GM12864 (cell line): ENCODE measurements at places on chromosomes 7 and 10.

- no peak for DNase-seq
Observed at GRCh38 chr10:118562851-118563250, 32.6 kb downstream of the PRLHR start.

DNA sequence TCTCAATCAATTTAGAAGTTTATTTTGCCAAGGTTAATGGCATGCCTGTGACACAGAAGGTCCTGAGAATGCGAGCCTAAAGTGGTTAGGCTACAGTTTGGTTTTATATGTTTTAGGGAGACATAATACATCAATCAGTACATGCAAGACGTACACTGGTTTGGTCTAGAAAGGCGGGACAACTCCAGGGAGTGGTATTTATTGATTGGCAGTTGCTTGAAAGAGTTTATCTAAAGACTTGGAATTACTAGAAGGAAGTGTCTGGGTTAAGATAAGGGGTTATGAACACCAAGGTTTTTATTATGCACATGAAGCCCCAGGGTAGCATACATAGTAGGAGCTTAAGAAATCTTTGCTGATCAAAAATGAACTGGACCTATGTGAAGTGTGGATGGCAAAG is 21.5 kb downstream of the NPVF start:
- no peak for DNase-seq

- DNase-seq: no peak
Observed at GRCh38 chr10:20406281-20407104, 490.6 kb downstream of the NEBL start.

- DNase-seq: no peak
Observed at GRCh38 chr7:116283595-116284204, 73.4 kb downstream of the TES start.

DNA sequence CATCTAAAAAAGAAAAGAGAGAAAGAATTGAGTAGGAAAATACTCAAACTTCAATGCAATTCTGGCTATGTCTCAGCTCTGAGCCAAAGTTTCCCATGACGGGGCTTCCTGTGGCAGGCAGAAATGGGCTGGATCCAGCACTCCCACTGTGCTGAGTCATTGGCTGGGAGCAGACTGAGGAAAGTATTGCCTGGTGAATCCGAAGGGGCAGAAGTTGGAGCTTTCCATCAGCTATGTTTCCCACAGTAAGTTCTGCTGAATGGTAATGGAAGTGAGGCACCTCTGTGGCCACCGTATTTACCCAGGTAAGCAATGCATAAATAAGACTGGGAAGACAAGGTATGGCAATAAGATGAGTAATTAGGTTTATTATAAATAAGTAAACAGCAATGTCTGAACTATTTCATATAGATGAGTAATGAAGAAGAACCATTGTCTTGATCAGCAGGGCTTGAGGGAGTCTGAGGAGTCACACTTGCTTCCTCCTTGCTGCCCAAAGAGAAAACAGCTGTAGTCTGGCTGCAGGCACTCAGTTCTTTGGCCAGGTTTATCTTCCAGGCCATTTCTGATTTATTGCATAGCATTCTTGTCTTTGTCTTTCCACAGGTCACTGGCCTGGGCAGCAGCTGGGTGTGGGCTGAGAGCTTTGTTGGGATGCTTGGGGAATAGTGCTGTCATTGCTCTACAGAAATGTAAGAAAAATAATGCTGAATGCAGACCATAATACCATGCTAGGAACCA is 255.3 kb downstream of the DNAJB9 start:
- DNase-seq: no peak

DNA sequence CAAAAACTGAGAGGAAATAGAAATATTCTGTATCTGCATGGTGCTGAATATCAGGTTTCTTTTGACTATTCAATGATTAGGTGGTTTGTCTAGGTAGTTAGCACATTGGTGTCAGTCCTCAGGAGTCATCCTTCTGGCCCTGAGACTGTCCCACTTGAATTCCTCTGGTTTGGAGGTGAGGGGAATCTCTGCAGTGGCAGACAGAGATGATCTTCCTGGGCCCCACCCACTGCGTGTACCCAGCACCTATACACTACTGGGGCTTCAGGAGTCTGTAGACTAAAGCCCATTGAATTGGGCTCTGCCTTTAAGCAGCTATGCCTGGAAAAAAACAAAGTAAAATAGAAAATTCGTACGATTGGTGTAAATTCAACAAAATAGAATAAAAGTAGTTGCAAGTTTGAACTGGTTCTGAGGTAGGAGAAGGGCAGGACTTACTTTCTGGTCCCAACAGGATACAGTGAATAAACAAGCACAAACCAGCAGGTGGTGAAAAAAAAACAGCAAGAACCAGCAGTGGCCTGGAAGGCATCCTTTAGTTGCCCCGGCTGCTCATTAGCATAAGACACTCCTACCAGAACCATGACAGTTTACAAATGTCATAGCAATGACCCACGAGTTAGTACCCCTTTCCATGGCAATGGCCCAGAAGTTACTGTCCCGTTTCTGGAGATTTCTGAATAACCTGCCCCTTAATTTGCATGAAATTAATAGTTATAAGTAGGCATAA is 1.7 kb downstream of the LIPM start:
- no peak for DNase-seq

GRCh38 chr10:101887775-101888174 is 44.2 kb upstream of the KCNIP2 start:
- DNase-seq: no peak

DNA sequence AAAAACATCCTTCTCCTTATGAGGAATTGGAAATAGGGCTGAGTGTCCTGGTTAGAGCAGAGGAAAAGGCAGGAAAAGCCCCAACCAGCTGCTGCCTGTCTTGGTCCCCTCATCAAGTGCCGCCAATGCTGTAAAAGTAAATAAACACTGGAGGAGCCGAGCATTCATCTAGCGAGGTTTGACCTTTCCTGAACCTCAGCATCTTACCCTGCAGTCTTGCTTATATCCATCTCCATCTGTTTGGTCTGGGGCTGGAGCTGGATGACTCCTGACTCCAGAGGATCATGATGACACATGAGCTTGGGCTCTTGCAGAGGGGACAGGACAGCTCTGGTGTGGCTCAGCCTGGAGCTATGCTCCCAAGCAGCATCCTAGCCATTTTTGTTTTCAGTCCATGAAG is 501.1 kb downstream of the TNS3 start:
- no peak for DNase-seq

GRCh38 chr7:31062746-31063435 is 10.8 kb downstream of the ADCYAP1R1 start:
- DNase-seq: no peak
